ENCODE measurements at places on chromosomes 7 and 10.
A peak's percentile ranks its signal among the peaks of the same experiment; 100 is the strongest.

GRCh38 chr7:82507976-82508677 lies 64.5 kb upstream of the CACNA2D1 start:
- no peak for DNase-seq

DNA sequence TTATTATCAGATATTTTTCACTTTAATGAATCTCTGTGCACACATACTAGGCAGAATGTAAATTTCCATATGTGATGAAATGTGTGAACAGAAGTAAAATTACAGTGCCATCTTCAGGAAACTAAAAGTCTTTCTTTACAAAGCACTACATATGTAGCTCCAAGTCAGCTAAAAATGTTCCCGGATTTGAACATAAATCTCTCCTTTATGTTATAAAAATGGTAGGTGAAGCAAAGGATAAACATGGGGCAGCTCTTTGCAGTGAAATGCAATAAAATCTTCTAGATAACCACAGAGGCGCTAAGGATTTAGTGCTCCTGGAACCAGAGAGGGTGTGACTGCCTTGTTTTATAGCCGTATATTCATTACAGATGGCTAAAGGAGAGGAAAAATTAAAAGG lies 104.9 kb upstream of the C7orf33 start:
- DNase-seq: peak; percentile 6

DNA sequence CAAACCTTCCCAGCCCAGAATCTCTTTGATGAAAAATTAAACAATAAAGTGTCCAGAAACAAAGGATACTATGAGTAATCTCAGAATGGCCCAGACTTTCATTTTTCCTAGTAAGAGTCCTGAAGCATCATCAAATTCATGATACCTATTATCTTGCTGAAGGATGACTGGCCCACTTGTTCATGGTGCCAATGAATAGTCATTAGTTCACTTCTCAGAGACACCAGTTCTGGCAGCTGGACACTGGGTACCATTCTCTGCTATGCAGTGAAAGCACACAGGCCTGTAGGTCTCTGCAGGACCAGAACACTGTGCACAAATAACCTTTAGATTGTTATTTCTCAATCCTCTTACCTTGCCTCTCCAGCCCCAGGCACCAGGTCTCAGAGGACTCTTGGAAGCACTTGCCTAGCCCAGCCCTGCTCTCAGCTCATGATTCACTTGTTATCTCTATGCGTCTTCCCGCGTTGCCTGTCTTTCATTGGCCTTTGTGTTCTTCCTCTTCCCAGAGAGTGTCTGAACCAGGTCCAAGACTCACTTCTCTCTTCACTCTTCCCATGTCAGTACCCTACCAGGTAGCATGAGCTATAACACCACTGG lies 98.1 kb upstream of the AGBL3 start:
- no peak for DNase-seq

DNA sequence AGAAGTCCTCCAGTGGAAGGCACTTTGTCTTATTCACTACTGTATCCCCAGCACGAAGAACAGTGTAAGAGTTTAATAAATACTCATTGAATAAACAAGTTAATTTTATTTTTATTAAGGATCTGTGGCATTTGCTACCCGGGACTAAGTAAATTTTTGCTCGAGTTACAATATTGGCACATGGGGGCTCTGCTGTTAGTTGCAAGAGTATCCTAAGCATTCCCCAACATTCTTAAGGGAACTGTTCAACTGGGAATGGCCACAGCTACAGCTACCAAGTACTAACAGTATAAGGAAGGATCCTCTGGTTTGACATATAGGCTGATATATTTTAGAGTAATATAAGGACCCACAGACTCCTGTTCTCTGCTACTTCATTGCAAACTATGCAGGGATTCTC lies 8.7 kb upstream of the LRRTM3 start:
- no peak for DNase-seq

DNA sequence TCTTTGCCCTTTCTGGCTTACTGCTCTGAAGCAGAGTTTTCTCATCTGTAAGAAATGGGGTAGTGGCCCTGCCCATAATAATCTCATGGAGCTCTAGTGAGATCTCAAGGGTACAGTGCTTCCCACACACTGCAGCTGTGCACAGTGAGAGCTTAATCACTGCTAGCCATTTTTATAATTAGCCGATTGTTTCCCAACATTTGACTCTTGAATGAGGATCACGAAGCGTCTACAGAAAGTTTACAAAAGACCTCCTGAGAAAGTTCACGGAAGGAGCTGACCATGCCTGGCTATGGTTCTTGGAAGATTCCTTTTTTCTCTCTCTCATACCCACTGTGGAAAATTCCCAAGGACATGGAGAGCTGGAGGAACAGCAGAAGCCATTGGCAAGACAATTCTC lies 70.4 kb downstream of the FAM171A1 start:
- no peak for DNase-seq

- no peak for DNase-seq
Observed at GRCh38 chr10:95813054-95813685, 57.2 kb downstream of the ENTPD1 start.

DNA sequence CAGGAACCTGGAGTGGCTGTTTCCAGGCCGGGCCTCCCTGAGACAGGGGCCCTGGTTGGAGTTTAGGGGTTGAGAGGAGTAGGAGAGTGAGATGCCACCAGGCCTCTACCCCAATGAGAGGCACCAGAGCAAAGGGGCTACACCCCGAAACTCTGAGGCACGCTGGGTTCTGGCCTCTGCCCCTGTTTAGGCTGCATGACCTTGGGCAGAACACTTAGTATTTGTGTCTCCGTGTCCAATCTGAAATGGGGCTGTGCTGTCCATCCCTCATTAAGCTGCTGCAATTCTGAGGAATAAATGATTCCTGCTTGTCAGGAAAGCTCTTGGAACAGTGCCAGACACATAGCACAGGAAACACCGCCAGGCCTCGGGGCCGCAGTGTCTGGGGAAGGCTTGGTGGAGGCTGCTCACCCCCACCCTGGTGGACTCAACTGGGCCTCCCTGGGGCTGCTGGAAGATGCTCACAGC lies 40.5 kb upstream of the SAMD8 start:
- DNase-seq: peak; percentile 45

DNA sequence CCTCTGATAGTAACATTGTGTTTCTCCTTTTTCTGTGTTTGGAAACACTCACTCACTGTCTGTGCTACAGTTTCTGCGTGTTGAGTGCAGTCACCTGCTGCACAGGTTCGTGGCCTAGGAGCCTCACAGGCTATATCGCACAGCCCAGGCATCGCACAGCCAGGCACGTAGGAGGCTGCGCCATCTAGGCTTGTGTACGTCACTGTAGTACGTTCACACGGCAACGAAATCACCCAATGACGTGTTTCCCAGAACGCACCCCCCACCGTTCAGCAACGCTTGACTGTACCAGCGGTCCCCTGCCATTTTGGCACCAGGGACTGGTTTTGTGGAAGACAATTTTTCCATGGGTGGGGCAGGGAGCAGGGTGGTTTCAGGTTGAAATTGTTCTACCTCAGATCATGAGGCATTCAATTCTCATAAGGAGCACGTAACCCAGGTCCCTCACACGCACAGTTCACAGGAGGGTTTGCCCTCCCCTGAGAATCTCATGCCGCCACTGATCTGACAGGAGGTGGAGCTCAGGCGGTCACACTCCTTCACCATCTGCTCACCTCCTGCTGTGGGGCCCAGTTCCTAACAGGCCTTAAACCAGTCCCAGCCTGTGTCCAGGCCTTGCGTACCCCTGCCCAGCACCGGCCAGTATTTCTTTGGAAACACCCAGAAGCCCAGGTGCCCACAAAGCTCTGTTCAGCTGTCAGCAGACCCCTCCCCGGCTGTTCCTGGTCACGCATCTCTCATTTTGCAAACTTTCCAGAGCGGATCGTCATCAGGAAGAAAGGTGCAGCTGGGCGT lies 23.2 kb upstream of the PRKAR1B start:
- no peak for DNase-seq

DNA sequence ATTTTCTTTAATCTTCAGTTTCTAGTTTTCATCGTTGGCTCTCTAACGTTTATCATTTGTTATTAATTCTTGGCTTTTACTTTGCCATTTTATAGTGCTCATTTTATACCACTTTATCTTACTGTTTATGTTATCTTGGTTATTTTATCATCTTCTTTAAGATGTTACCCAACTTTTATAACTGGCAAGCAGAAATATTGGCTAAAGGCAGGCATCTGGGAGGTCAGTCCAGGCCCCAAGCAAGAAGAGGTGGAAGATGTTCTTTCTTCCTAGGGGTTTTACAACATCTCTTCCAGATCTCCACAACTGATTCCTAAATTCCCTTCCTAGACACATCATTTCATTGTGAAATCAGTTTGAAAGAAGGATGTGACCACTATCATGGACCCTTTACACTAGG lies 208.1 kb downstream of the AHR start:
- no peak for DNase-seq

DNA sequence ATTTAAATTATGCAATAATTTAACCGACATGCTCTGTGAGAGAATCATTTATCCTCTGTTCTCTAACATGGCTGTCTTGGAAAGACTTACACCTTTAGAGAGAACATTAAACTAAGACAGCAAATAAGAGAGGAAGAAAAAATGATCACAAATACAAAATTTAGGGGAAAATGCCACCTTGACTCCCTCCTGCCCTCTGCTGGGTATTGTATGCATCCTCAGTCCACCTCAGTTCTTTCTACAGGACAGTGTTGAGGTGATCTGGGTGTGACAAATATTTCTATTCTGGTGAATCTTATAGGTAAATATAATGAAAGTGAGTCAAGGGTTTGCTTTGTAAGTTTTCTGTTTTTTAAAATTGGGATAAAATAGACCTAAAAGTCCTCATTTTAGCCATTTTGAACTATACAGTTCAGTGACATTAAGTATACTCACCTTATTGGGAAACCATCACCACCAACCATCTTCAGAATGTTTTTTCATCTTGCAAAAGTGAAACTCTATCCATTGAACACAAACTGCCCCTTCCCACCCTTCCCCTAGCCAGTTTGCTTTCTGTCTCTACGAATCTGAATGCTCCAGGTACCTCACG lies 61.5 kb upstream of the ELMO1 start:
- no peak for DNase-seq

DNA sequence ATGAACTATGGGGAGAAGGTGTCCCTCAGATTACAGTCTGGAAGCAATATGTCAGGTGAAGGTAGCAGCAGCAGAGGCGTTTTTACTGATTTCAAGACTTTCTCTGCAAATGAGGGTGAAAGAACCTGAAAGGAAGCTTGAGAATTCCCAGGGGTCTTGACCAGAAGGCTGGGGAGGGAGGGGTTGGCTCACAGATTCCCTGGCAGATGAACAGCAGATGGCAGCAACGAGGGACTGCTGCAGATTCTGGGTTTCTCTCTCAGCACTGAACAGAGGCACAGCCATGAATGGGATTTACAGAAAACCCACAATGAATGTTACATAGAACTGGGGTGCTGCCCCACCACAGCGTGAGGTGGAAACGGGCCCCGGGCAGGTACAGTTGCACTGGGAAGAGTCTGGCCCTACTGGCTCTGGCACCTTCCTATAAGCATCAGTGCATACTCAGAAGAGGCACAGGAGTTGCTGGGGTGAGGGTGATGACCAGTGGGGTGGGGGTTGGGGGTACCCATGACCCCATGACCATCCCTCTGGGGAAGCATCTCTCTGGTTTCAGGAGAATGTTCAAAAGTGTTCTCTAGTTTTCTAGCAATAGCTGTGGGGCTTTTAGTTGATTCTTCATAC lies 317.8 kb downstream of the SH2D4B start:
- DNase-seq: no peak

Data from fibroblast of upper back skin (primary cell).